ENCODE measurements at places on chromosomes 3 and 15.

- DNase-seq: no peak
Measured at GRCh38 chr3:177449360-177450006, 252.2 kb upstream of the TBL1XR1 start.

- DNase-seq: no peak
Measured at GRCh38 chr3:169750665-169751064, 14.2 kb downstream of the TERC start.

DNA sequence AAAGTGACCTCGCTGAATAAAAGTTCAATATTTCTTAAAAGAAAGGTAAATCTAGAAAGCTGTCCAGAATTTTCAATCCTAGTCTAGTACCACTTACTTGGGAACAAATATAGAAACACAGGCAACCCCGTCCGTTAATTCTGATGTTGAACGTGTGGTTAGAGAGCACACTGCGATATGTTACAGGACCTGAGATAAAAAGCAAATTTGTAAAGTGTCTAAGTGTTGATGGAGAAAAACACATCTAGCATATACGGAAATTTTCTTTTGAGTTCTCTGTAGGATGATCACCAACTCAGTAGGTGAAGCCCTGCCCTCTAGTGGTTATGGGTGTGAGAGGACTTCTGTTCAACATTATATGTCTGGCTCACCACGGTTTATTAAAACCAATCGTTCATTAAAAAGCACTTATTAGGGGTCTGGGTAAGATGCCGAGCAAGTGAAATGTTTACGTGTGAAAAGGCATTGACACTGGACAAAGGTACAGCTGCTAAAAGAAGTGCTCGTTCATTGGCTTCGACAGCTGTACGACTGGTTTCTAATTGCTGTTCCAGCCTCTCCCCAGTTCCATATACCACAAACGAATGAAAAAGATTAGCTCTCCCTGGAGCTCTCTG lies 1.0 kb upstream of the ATP2C1 start:
- no peak for DNase-seq

DNA sequence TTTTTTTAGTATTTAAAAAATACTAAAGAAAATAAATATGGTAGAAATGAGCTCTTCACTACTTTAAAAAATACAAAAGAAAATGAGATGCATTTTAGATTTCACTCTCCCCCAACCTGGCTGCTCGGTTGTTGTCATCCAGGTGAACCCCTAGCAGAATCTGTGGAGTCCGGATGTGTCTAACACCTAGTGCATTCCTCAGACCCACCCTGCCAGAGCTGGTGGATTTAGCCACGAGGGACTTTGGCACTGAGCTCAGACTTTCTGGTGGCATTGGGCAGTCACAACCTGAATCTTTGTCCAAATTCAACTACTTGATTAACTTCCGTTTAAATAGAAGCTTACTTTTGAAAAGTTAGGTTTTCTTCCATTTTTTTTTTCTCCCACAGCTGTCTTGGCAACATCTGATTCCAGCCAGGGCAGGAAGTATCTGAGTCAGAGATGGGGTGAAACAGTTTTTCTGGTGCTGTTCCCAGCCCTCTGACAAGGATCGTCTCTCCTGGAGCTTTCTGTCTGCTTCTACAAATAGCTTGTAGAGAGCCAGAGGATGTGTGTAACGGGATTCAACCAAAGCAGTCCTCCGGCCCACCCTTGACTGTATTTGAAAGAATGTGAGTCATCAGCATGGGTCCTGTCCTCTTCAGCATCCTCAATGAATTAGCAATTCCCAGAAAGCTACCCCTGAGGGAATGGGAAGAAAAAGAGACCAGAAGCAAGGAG lies 301.8 kb upstream of the MCTP2 start:
- DNase-seq: peak; percentile 55

- no peak for DNase-seq
Measured at GRCh38 chr3:142931222-142931621, 32.3 kb downstream of the PAQR9 start.

DNA sequence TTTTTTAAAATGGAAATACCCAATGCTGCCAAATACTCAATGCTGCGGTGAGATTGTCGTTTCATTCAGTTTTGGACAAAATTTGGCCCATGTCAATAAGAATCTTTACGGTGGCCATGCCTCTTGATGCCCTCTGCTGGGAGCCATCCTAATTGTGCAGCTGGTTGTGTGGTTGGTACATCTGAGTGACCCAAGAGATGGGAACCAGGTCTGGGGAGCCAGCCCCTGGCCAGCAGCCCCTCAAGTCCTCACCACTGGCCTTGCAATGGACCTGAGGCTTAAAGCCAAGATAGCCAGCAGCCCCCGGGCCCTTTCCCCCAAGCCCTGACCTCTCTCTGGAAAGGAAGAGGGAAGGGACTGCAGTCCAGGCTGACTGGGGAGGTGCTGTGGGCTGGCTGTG lies 36.4 kb upstream of the ESYT3 start:
- DNase-seq: no peak

GRCh38 chr15:91331581-91331980 lies 231.5 kb downstream of the SV2B start:
- no peak for DNase-seq

- DNase-seq: no peak
Measured at GRCh38 chr3:42020684-42021307, 58.9 kb upstream of the ULK4 start.

DNA sequence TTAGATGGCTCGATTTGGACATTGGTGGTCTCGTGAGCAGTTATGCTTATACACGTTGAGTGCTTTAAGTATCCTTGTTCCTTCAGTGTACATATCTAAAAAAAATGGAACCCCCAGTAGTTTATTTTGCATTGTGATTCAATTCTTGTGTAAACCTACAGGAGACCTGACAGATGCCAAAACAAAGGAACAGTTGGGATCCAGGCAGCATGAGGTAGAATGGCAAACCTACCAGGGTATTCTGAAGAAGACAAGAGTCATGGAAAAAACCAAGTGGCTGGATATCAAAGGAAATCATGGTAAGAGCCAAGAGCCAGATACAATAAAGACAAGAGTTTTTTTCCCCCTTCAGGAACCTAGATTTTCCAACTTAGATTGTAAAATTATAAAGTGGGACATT lies 2.0 kb downstream of the TMEM62 start:
- DNase-seq: no peak

DNA sequence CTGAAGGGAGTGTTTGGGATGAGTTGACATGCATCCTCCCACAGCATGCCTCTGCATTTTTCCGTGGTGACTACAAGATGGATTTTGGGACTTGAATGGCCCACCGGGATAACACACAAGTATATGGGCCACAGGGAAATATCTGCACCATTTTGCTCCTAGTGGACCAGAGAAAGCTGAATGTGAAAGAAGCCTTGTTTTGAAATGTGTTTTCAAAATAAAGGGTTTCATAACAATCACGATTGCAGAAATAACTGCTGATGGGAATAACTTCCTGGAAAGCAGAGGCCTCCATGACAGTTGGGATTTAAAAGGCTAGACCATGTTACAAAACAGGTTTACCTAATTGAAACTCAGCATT lies 77.5 kb upstream of the PRR23C start:
- DNase-seq: no peak

- no peak for DNase-seq
Measured at GRCh38 chr3:66338927-66339326, 118.1 kb downstream of the SLC25A26 start.

GRCh38 chr3:16900779-16901440 lies 16.2 kb downstream of the PLCL2 start:
- no peak for DNase-seq

GRCh38 chr3:152461460-152461859 lies 192.7 kb downstream of the MBNL1 start:
- DNase-seq: no peak

DNA sequence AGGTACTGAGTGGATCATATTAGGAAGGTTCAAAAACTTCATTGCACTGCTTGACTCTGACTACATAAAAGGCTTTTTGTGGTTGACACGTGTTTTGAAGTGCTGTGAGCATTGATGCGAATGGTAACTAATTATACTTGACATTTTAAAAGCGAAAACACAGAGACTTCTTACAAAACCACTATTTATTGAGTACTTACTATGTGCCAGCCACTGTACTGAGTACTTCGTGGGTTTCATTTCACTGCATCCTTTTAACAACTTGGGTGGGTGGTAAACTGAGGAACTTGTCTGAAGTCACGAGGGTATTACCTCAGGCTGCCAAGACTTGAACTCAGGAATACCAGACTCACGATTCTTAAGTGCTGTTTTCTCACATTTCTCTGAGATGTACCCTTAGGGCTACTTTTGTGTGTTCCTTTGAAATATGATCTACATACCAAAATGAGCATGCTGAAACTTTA lies 45.3 kb upstream of the PPP4R2 start:
- DNase-seq: no peak

DNA sequence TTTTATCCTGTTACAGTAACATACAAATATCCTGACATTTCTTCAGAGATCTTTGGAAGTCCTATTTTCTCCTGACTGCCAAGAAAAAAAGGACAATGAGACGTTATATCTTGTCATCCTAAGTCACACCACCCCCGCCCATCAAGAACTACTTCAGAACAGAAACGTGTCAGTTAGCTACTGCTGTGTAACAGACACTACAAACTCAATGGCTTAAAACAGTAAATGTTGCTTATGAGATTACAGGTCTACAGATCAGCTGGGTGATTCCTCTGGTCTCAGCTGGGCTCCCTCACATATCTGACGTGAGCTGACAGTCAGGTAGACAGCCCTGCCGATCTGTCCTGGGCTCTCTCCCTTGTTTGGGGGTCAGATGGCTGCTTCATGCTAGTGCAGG lies 20.5 kb upstream of the CCDC174 start:
- DNase-seq: no peak

DNA sequence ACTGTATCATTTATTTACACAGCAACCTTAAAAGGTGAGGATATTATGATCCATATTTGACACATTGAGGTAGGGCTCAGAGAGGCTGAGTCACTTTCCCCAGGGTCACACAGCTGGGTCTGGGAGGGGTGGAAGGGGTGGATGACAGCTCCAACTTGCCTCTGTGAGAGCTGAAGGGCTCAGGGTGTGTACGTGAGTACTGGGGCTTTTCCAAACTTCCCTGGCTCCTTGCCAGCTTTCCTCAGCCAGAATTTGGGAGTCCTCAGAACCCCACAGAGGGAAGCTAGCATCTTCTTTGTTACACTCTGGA lies 58.3 kb upstream of the SLC6A11 start:
- DNase-seq: no peak

DNA sequence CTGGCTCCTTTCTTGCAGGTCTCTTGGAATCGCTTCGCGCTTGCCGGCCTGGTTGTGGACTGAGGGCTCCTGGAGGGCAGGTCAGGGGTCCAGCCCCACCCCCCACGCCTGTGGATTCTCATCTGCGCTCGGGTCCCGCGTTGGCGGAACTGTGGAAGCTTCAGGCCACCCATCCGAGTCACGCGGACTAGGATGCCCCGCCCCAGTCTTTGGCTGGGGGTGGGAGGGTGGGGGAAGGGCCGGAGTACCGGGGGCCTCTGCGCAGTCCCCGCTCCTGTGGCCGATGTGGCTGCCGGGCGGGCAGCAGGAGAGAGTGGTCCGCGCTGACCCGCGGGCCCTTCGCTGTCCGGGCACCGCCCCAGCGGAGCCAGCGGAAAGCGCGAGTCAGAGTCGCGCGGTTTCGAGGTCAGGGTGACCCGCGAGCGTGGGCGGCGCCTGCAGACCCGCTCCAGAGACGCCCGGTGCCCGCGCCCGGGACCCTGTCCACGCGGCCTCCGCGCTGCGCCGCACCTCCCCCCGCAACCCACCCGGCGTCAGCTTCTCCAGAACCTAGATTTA lies 114.2 kb downstream of the KLF13 start:
- peak; percentile 86 for DNase-seq

- DNase-seq: no peak
Measured at GRCh38 chr3:50294492-50295403, 2.5 kb upstream of the IFRD2 start.

DNA sequence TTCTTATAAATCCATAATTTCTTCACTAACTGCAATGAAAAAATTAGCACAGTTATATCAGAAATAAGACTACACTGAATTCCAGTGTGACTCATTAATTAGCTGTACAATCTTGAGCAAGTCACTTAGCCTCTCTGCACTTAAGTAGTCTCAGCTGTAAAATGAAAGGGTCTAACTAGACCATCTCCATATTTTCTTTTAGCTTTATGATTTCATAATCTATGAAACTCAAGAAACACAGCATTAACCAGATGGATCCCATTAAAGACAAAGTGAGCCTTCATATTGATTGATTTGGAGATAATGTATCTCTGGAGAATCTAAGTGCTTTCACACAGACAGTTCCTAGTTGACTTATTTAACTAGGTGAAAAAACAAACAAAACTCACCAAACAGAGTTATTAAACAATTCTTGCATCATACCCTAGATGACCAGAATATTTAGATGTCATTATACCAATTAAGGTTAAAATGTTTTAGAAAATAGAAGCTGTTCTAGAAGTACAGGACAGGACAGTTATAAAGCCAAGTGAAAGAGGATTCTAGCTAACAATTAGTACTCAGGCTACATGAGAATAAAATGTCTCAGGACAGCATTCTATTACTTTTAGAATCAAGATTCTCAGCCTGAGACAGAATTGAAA lies 11.2 kb downstream of the CSNK1G1 start:
- DNase-seq: no peak

- DNase-seq: no peak
Measured at GRCh38 chr3:29181149-29181780, 99.6 kb upstream of the RBMS3 start.

- DNase-seq: no peak
Measured at GRCh38 chr3:123834631-123835030, 49.5 kb downstream of the MYLK start.

DNA sequence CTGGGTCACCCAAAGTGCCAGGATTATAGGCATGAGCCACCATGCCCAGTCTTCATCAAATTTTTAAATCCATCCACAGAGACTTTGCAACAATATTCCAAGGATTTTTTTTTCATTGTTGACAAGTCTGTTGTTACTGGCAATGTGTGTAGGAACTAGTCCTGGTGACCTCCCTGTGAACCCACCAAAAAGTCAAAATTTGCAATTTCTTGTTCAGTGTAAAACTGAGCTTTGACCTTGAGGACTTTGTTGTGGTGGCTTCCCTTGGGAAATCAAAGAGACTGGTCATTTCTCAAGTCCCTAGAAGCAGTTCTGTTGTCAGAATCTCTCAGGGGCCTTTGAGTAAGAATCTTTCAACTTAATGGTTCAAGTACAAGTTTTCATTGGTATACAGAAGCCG lies 36.9 kb upstream of the COL8A1 start:
- DNase-seq: no peak

GRCh38 chr3:8001712-8002111 lies 499.9 kb upstream of the LMCD1 start:
- peak; percentile 47 for DNase-seq

GRCh38 chr3:45506751-45507391 lies 87.7 kb upstream of the LIMD1 start:
- no peak for DNase-seq

Measured in Right ventricle myocardium superior (tissue), 1 donor.